ENCODE measurements at places on chromosomes 1 and 21.

DNA sequence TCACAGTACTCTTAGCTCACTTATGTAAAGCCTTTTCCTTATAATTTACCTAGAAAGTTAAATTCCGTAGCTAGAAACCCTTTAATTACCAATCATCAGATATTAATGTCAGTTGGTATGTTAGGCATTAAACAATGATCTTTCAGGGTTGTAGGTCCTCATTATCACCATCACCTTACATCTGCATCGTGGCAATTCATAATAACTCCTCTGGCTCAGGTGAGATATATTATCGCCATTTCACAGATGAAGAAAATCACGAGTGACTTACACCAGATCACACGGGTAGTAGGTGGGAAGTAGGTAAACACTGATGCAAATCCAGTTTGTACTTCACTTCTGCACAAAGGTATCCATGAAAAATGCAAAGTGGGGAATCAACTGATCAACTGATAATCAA, 639 bp downstream of the NUP133 start:
- no peak for DNase-seq

DNA sequence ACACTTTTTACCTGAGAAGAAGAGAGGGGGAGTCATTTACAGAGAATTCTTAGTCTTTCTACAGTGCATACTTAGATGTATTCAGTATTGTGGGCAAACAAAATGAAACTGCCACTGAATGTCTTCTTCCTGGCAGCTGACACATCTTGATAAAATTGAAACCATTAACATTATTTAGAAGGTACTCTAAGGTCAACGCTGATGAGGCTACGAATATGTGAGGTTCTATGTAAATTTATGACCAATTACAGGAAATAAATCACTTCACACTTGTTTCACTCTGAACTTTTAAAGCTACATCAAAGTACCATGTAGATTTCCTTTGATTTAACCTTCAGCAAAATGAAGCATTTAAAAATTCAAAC, 51.3 kb upstream of the GFI1 start:
- DNase-seq, result no peak

DNA sequence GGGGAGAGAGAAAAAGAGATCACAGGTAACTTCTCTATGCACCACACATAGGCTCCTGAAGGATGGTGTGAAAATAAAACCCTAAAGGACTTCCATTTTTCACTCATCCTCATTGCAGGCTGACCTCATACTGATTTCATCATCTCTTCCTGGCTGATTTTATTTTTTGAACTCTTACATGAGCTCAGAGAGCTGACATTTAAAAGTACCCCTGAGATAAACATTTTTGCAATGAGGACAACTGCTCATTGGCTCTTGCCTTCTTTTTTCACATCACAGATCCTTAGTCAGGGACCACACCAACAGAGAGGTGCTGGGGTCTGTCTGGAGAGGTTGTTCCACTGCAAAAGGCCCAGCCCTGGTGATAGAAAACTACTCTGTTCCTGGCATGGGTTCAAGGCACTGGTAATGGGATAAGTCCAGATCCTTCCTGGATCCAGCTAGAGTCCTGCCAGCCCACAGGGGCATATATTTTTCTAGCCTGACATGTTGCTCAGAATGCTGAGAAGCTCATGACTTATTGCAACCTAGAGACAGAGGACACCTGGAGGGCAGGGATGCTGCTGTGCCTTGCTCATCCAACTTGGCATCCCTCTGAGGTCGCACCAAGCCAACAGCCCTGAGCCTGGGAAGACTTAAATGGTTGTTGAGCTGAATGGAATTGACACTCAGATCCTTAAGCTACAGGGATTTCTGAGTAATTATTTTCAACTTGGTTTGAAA, 360.0 kb downstream of the HHAT start:
- DNase-seq, result no peak

DNA sequence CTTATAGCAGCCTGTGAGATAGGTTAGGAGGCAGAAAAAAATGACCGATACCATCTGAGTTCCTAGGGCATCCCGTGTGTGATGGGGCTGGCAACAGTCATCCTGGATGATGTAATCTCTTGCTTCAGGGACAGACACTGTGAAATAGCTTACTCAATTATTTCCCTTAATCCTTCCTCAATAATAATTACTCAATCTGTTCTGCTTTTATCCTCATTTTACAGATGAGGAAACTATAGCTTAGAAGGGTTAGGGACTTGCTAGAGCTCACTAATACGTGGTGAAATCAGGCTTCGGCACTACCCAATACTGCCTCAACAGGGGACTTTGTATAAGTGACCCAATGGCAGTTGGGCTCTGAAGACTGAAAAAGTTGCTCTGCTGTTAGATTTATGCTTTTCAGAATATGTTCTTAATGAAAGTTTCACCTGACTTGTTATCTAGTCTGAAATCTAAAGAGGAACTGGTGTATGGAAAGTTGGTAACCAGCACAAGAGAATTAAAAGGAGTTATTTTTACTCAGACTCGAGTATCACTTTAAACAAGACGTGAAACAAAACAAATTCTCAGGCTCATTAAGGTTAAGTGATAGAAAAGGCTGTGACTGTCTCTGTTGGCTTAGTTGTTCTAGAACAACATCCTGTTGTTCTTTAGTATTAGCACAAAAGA, 14.4 kb downstream of the CD55 start:
- DNase-seq, result no peak

GRCh38 chr1:86972262-86972661, 57.8 kb downstream of the HS2ST1 start:
- DNase-seq, result no peak

DNA sequence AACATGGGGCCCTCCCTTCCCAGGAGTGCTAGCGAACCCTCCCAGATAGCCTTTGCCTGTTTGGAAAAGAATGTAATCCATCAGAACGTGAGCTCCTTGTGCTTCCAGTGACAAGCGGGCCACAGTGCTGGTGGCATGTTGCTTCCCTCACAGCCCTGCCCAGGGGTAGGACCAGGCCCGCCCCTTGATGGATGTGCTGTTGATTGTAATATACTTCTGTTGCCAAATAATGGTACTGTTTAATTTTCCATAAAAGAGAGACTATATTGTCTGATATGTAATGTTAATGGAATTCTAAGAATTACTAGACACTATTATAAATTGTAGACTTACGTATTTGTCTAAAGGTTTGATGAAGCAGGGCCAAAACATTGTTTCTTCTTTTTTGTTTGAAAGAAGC, 16.4 kb downstream of the ATP5PO start:
- DNase-seq, result no peak

DNA sequence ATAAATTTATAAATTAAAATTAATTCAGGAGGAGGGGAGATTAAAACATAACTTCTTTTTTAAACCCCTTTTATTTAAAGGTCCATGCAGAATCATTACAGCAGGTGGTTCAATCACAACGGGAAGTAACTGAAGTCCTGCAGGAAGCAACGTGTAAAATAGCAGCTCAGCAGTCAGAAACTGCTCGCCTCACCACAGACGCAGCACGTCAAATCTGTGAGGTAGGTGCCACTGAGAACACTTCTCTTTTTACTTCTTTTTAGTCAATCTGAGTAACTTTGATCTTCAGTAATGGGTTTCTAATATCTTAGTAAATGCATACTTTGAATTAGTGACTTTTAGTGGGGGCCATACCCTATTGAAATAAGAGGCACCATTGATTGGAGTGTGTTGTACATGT, 87.0 kb downstream of the CEP350 start:
- DNase-seq, result no peak

DNA sequence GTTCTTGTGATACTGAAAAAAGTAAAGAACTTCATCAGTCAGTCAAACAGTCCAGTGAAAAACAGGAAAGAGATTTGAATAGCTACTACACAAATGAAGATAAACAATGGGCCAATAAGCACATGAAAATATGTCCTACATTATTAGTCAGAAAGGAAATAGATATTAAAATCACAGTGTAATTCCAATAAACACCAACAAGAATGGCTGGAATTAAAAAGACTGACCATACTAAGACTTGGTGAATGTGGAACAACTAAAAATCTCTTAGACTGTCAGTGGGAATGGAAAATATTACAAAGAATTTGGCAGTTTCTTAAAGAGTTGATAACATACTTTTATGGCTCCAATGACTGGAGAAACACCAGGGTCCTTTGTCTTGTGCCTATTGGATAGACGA, 241.8 kb upstream of the USP24 start:
- DNase-seq, result no peak

DNA sequence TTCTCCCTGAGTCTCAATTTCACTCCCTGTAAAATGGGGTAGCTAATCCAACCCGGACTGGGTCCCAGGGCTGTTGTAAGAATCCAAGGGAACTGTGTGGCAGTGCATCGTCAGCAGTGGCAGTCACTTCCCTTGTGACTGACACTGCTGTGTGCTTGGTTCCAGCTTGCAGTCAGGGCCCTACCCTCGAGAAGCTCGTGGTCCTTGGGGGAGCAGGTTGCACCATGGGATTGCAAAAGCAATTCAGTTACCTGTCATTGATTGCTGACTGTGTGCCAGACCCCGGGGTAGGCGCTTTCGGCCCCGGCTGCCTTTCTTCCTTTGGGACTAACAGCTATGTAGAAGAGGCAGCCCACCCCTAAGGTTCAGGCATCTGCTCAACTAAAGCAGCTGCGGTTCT, 2.9 kb downstream of the PTPRF start:
- DNase-seq, result no peak

GRCh38 chr1:234208791-234209190, 164.5 kb upstream of the COA6 start:
- DNase-seq, result no peak

- no peak for DNase-seq
Measured at GRCh38 chr1:245094092-245094491, 60.7 kb upstream of the KIF26B start.

DNA sequence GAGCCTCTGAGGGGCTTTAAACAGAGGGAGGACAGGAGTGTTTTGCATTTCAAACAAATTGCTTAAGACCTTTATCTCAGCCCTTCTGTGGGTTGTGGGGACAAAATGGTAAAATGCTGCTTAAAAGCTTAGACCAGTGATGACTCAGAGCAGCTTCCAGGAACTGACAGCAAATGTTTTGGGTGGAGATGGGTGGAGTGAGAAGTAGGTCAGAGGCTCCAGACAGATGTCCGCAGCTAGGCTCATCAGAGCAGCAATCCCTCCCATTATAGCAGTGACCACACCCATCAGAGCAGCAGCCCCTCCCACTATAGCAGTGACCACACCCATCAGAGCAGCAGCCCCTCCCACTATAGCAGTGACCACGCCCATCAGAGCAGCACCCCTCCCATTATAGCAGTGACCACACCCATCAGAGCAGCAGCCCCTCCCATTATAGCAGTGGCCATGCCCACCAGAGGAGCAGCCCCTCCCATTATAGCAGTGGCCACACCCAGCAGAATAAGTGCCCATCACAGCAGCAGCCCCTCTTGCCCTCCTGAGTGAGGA, 532.2 kb downstream of the MATN1 start:
- DNase-seq, result peak; percentile 23

DNA sequence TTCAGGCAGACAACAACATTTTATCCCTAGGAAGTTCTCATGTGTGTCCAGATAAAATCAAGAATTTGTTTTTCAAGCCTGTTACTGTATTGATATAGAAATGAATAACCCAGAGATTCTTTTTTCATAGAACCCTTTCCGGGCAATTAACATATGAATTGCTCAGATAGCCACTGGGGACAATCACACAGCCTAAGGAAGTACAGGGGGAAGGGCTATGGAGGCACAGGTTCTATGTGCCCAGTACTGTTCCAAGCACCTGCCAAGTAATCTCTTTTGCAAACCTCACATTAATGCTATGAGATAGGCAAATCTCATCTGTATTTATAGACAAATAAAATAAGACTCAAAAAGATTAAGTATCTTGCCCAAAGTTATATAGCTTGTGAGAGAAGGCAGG, 84.9 kb downstream of the NTNG1 start:
- DNase-seq, result no peak

GRCh38 chr1:16727190-16728111, 12.9 kb upstream of the RNU1-4 start:
- no peak for DNase-seq

DNA sequence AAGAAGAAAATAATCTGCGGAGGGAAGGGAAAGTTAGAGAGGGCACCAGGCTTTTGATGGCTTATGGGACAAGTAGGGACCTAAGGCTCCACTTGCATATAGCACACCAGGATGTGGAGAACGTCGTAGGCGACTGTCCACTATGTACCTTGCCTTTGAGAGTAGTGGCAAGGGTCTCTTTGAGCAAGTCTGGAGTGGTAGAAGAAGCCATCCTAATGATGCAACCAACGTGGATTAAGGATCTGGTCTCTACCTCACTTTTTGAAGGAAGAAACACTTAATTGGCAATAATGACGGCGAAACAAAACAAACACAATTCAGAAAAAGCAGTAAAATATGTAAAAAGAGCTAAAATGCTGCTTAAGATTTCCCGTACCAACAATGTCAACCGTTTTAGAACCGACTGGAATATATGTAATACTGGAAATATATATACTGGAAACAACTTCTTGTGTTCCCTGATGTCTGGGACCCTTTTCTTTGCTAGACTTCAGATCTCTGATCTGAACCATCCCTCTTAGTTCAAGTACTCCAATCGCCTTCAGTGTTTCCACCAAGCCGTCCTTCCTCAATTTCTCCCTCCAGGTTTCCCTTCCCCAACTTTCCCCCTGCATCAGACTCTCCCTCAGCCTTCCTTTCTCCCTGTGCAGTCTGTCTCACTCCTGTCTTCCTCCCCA, 821 bp upstream of the KHDRBS1 start:
- DNase-seq, result no peak

GRCh38 chr1:103129255-103129654, 20.9 kb upstream of the COL11A1 start:
- DNase-seq, result no peak

DNA sequence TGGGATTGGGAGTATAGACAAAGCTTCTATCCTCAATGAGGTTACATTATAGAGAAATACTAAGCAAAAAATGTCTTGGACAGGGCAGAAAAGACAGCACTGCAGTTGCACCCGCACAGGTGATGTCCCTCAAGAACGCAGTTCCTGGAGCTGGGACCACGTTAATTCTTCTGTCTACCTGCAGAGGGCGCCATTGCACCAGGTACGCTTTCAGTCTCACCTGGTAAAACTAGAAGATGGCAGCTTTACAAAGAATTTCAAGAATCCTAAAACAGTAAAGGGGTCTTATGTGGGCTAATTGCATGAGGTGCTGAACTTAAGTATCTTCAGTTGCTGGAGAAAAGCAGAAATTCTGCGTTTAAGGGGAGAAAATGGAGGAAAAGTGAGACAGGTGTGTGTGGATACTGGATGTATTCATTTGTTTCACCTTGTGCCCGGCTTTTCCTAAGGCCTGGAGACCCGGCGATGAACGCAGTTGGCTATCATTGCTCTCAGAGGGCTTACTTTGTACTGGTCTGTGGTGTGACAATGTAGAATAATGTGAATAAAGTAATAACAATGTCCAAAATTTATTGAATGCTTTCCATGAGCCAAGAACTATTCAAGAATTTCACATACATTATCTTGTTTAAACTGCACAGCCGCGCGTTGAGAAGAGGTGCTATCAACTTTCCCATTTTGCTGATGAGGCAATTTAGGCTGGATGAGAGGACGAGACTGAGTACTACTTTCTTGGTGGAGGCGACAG, 276.3 kb upstream of the GREM2 start:
- no peak for DNase-seq

DNA sequence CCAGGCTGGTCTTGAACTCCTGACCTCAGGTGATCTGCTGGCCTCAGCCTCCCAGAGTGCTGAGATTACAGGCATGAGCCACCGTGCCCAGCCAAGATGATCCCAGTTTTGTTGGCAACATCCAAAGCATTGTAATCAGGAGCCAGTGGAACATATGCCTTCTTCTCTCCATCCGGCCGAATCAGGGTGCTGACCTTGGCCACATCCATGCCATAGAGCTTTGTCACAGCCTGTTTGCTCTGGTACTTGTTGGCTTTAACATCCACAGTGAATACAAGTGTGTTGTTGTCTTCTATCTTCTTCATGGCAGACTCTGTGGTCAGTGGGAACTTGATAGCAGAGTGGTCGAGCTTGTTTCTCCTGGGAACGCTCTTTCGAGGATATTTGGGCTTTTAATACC, 17.1 kb downstream of the TNFRSF8 start:
- no peak for DNase-seq
